ENCODE measurements at places on chromosomes 5 and 9.

DNA sequence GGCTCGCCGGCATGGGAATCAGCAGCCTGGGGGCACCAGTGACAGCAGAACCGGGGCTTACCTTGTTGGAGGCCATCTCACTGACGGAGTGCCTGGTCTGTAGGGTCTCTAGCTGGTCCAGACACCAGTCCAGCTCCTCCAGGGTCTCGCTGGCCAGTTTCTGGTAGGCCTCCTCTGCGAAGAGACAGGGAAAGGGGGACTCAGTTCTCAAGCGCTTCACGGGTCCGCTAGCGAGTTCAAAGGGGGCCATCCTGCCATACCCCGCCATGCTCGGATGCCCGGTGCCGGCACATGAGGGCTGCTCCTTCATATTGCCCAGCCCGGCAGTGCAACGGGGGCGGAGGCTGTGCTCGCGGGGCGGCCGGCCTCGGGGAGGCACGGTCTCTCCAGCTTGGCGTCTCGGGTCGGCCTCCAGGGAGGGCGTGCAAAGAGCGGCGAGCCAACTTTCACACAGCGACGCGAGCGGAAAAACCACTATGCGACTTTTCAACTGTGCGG, 456.0 kb downstream of the RAB3C start:
- no peak for DNase-seq

- no peak for DNase-seq
Observed at GRCh38 chr5:125404056-125404455, 657.6 kb upstream of the ZNF608 start.

- no peak for DNase-seq
Observed at GRCh38 chr9:29100762-29101161, 1527.5 kb upstream of the C9orf72 start.

- DNase-seq = no peak
Observed at GRCh38 chr5:89313044-89313443, 430.1 kb upstream of the MEF2C start.

DNA sequence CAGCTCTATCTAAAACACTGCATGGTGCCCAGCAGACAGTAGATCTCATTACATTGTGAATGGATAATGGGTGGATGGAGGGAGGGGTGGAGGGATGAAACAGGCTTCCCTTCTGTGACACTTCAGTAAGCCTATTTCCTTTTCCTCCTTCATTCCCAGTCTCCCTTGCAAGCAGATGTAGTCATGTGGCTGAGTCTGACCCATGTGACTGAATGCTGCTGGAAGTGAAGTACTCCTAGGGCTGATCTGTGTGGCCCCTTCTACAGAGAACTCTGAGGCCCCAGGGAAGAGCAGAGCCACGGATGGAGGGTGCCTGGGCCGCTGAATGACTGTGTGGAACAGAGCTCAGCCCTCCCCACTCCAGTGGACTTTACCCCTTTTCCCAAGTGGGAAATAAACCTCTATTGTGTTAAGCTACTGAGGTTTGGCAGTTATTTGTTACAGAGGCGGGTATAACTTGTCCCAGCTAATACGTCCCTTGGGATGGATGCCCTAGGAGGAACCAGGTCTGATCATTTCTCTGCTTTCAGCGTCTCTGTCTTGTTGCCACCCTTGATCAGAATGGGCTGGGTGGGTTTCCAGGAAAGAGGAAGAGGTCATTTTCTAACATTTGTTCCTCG, 176.1 kb upstream of the MVB12B start:
- no peak for DNase-seq

- no peak for DNase-seq
Observed at GRCh38 chr5:40240111-40240510, 439.6 kb upstream of the PTGER4 start.

DNA sequence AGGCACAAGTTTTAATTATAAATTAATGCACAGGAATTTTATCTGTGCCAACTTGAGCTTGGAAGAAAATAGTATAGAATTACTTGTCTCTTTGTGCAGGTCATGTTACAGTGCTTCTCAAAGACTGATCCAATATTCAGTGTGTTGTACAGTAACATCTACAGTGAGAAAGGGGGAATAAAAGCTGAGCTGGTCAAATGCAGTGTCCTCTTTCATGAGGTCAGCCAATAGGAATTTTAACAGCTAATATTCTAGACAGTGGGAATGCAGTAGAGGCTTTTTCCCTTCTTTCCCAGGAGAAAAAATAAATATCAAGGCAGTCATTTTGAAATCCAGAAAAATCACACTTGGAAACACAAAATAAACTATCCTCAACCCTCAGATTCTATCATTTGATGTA, 95.7 kb upstream of the ITGA1 start:
- no peak for DNase-seq

DNA sequence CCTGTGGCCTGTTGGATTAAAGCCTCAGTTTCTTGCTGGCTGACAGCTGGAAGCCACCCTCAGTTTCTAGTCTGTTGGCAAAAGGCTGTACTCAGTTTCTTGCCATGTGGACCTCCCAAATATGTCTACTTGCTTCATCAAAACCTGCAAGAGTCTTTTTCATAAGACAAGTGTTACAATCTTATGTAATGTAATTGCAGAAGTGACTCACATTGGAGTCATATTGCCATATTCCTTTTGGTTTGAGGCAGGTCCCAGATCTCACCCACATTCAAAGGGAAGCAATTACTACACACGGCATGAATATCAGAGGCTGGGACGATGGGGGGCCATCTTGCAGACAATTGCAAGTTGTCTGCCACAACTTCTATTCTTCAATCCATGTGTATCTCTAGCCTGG, 286.7 kb upstream of the IL12B start:
- DNase-seq = no peak

GRCh38 chr9:99107421-99107820, 2.5 kb downstream of the TGFBR1 start:
- DNase-seq = no peak

GRCh38 chr9:13034694-13035002, 244.8 kb downstream of the MPDZ start:
- DNase-seq = no peak

Measured in immature natural killer cell (primary cell).